Fibroblast of villous mesenchyme (primary cell): ENCODE measurements at places on chromosomes 3 and 15.

DNA sequence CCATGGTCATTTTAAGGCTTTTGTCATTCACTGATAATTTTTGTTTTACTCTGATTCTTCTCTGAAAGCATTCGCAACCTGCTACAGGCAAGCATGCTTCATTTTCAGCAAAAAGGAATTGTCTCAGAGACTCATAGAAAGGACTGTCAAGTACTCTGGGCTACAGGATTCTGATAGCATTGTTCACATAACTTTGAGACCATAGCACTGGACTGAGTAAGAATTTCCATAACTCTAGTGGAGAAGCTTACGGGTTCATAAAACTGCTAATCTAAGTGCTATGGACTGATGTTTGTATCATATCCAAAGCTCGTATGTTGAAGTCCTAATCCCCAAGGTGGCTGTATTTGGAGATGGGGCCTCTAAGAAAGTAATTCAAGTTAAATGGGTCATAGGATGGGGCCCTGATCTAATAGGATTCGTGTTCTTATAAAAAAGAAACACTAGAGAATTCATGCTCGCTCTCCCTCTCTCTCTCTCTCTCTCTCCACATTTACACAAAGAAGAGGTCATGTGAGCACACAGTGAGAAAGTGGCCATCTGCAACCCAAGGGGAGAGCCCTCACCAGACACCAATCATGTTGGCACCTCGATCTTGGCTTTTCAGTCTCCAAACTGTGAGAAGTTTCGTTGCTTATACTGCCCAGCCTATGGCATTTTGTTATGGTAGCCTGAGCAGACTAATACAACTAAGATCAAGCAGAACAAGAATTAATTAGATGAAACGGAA is 60.4 kb downstream of the CRYGS start:
- no peak for DNase-seq

DNA sequence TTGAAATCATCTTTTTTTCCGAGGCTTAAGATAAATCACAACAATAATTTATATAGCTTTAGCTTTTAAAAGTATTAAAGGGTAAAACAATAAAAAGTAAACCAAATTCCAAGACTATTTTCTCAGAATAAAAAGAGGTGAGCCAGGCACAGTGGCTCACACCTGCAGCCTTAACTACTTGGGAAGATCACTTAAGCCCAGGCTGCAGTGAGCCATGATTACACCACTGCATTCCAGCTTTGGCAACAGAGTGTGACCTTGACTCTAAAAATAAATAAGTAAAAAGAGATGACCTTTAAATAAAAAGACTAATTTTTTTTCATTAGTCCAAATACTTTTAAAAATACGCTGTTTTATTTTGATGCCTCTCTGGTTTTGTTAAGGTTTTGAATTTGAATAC is 54.4 kb downstream of the C3orf80 start:
- no peak for DNase-seq

GRCh38 chr3:4471907-4472306 is 4.8 kb upstream of the SUMF1 start:
- no peak for DNase-seq

DNA sequence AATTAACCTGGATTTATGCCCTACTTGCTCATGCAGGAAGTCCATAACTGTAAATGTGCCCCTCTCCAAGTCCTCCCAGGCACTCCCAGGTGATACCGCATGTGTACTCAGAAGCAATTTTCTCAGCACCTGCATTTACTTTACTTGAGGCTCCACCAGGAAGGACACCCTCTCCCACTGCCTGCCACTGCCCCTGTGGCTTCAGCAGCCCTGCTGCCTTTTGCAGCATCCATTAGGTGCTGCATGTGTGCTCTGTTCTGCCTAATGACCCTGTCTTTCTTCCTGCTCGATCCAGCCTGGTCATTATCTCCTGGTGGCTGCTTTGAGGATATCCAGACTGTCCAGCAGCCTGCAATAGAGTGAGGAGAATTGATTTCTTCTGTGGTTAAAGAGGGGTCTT is 107.6 kb upstream of the SEMA6D start:
- no peak for DNase-seq

- peak; percentile 91 for DNase-seq
Observed at GRCh38 chr15:88908697-88909621, 4.2 kb downstream of the MFGE8 start.

DNA sequence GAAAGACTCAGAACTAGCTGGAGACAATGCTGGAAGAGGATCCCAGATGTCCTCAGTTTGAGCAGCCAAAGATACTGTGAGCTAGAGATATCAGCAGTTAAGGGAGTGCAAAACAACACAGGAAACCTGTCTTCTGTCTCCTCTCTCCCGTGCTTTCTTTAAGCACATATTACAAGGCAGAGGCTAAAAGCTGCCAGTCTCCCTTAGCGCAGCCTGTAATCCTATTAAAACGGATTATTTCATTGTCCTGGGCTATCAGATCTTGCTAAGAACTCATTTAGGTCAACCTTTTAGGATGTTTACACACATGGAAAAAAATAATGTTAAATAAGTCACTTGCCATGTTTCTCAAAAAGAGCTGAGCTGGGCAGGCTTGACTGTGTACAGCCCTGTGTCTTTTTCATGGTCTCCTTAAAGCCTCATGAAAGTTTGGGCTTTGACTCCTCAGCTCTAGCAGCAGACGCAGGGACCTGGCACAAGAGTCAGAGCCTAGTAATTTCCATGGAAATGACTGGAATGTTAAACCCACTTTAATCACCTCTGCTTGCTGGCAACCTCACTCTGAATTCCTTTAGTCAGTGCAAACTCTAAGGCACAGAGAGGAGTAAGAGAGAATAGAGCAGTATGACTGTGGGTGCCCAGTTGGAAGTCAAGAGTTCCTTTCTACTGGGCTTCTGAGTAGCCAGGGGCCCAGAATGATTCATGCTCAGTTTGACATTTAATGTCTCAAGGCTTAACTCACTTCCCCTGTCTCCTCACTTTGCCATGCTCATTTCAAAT is 491.9 kb downstream of the NTRK3 start:
- DNase-seq, result peak; percentile 28

- peak; percentile 83 for DNase-seq
Observed at GRCh38 chr3:113151461-113152031, 59.8 kb upstream of the BOC start.

GRCh38 chr3:163561151-163561550 is 1517.1 kb downstream of the SI start:
- DNase-seq, result no peak

DNA sequence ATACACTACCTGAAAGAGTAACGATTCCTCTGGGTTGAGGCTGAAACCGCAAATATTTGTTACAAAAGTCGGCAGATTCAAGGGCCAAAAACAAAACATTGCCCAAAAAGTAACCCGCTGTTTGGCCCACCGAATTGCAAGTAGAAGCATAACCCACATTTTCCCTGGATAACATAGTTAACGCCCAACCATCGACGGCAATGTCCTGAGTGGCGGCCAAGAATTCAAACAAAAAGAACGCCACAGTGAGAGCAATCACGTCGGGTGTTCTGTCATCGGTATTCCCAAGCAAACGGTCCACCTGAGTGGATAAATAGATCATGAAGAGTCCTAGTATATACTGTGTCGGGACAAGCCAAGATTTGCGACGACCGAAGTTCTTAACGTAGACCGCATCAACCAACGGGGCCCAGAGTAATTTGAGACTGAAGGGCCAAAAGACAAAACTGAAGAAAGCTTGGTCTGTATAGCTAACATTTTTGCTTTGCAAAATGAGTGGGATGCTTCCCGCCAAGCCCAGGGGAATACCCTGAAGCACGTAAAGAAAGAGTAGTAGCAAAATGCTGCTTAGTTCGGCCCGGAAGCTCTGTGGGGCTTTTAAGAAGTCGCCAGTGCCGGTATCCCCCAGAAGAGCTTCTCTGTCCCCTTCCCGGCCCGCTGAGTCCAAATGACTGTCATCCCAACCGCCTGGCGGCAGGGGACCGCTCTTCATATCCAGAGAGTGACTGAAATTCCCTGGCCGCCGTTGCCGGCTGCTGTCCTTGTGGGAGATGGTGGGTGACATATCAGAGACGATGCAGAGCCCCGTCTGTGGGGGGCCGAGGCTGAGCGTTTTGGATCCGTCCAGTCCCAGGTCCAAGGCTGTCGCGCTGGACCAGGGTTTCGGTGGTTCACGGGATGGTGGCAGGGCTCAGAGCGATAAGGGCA is 750 bp downstream of the SLC33A1 start:
- peak; percentile 30 for DNase-seq

- DNase-seq, result peak; percentile 67
Observed at GRCh38 chr3:152558386-152558785, 276.5 kb upstream of the P2RY1 start.

GRCh38 chr3:19540464-19540863 is 392.2 kb downstream of the KCNH8 start:
- no peak for DNase-seq

DNA sequence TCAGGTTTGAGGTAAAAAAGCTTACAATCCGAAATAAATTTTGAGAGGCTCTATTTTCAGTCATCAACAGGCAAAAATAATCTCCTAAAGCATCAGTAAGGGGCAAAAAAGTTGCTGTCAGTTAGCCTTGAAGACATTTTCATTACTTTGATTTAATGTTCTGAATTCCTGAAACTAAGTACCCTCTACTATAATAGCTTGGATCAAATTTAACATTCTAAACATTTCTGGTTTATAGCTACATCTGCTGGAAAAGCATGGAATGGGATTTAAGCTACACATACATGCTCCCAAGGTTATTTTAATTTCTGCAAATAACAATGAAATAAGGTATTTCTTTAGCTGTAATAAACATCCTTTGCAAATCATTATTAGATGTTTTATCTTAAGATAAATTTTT is 245.4 kb downstream of the ULK4 start:
- DNase-seq, result peak; percentile 36

GRCh38 chr3:149964291-149964690 is 6.4 kb downstream of the PFN2 start:
- peak; percentile 23 for DNase-seq

GRCh38 chr3:107208100-107208499 is 169.1 kb upstream of the CCDC54 start:
- peak; percentile 100 for DNase-seq

- DNase-seq, result peak; percentile 45
Observed at GRCh38 chr3:149813367-149814281, 609 bp downstream of the RNF13 start.

DNA sequence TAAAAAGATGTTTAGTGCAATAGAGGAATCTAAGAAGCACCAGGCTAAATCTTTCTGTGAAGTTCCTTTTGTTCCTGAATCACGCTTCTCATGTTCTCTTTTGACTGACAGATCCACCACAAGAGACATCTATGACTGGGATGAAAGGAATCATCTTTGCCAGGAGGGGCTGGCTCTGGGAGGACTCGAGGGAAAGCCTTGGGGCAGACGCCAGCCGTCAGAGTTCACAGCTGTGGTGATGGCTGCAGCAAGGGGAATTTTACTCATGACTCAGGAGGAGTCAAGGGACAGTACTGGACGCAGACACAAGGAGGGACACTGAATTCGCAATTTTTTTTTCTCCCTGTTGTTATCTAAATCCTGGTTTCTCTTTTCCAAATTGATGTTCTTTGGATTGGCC is 38.7 kb downstream of the C3orf38 start:
- no peak for DNase-seq

DNA sequence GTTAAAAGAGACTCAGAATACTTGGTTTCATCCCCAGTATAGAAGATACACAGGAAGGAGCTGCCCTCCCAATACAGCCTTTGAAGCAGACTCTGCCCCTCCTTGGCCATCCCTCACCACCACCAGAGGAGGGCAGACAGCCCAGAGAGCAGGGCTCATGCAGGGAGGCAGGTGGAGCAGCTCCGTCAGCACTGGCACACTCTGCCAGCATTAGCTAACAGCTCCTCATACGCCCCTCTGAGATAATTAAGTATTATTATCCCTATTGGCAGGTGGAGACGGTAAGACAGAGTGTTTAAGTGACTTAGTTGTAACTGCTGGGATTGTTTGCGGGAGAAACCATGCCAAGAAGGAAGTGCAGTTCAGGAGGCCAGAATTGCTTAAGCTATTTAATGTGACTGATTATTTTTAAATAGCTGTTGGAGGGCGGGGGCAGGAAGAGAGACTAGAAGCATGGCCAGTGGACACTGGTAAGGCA is 434.0 kb downstream of the EPHB1 start:
- DNase-seq, result no peak

DNA sequence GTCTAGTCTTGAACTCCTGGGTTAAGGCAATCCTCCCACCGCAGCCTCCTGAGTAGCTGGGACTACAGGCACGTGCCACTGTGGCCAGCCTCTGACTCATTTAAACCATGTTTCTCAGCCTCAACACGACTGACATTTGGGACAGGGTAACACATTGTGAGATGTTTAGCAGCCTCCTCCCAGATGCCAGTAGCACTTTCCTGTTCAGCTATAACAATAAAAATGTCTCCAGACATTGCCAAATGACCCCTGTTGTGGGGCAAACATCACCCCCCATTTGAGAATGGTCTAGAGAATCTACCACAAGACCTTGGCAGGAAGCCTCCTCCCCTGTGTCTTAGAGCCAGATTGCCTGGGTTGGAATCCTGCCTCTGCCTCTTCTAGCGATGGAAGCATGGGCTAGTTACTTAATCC is 8.4 kb downstream of the TMEM40 start:
- DNase-seq, result peak; percentile 76

DNA sequence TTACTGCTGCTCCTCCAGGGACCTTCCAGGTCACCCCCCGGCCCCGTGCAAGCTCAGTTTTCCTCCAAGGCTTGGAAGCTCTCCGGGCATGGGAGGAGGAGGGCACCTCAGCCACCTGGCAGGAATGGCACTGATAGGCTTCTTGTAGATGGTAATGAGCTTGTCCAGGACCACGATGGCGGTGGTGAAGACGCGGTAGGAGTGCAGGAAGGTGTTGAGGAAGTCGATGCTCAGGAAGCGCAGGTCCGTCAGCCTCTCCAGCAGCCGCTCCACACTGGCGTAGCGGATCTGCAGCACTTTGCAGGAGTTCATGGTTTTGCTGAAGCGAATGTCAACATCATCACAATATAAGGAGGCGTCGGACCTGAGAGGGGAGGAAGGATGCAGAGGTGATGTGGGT is 61.2 kb upstream of the CTSH start:
- DNase-seq, result no peak

DNA sequence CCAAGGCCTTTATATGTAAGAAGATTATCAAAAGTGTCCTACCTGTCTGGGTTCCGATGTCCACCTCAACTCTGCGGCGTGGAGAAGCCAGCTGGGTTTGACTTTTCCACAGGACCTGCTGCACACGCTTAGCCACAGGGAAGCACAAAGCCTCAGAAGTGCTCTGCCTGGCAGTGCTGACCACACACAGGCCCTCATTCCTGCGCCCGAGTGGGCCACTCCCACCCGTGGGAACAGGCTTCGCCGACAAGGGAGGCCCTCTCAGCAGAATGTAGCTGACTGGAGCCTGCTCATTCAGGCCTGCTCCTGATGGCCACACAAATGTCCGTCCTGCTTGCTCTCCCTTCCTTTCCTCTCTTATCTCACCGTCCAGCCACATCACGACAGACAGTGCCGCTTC is 221.4 kb upstream of the LRRN1 start:
- no peak for DNase-seq

DNA sequence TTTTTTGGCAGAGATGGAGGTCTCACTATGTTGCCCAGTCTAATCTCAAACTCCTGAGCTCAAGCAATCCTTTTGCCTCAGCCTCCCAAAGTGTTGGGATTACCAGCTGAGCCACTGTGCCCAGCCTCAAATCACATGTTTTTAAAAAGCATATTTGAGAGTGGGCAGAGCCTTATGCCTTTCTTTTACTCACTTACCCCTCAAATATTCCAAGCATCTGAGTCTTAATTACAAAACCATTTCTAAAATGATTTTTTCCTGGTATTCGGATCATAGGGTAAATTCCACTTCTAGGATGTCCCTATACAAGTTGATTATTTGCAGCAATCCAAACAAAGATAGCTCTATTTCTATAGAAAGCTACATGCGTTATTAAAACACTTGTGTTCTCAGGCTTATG is 106.1 kb downstream of the RFTN1 start:
- DNase-seq, result no peak

- DNase-seq, result peak; percentile 25
Observed at GRCh38 chr15:28912422-28912821, 26.6 kb downstream of the APBA2 start.
